ENCODE measurements at places on chromosomes 5 and 9.

DNA sequence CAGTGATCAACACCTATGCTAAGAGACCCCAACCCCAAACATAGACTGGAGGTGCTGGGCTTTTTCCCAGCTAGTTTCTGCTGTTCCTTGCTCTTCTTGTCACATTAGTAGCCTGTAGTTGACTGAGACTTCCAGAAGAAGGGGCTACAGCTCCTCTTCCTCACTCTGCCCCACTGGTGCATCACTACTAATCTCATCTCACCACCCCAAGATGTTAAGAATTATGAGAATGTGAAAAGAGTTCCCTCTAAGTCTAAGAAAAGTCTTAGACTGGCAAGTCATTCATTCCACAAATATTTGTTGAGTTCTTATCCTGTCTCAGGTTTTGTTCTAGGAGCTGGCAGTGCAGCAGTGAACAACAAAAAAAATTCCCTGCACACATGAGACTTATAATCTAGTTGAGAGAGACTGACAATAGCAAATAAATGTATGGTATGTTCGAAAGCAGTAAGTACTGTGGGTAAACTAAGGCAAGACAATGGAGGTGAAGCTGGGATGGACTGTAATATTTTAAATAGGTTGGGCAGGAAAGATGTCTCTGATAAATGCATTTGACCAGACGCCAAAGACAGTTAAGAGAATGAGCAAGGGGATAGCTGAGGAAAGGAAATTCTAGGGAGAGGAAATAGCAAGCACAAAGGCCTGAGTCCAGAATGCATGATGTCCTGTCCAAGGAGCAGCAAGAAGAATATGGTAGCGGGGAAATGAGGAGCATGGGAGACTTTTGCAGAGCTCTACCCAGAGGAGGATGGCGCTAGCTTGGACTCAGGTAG is 92.3 kb downstream of the PTCD2 start:
- DNase-seq: no peak

GRCh38 chr5:42494414-42494813 is 71.2 kb downstream of the GHR start:
- no peak for DNase-seq

- no peak for DNase-seq
Measured at GRCh38 chr5:170095646-170096045, 10.1 kb upstream of the FOXI1 start.

GRCh38 chr9:93960221-93960970 is 5.2 kb upstream of the BARX1 start:
- no peak for DNase-seq

- no peak for DNase-seq
Measured at GRCh38 chr5:38710627-38711026, 135.2 kb upstream of the OSMR start.

All from NCI-H146 (cell line).